ENCODE measurements at places on chromosomes 5 and 9. TPM values are rescaled to one million over a fixed set of nuclear protein-coding genes. Genes with fewer than 3 reads are reported as not detected.

- peak; percentile 81 for DNase-seq
Measured at GRCh38 chr5:128253161-128253560, 169.6 kb downstream of the SLC12A2 start.

DNA sequence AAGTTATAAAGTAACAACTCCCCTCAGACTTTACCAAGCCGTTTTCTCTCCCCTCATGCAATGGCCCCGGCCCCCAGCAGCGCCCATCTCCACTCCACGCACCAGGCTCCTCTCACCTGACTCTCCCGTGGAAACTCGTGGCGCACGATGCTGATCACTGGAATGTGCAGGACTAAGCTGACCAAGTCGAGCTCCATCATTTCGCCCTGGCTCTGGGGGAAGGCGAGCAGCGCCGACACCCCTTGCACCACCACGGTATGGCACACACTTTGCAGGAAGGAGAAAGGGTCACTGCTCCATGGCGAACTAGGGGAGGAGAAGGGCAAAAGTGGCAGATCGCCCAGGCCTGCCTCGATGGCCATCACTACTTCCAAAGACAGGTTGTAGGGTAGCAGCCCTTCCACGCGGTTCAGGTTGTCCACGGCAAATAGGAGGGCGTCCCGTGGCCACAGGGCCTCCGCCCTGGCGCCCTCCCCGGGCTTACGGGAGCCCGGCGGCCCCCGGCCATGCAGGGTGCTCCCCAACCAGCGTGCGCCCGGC is 1.2 kb downstream of the GRIN3A start:
- no peak for DNase-seq

TDRD7 gene
- 4.2 TPM for polyA plus RNA-seq

ZNF346 gene
- polyA plus RNA-seq = 12.4 TPM

SLC23A1 gene
- polyA plus RNA-seq = 0.20 TPM

DNA sequence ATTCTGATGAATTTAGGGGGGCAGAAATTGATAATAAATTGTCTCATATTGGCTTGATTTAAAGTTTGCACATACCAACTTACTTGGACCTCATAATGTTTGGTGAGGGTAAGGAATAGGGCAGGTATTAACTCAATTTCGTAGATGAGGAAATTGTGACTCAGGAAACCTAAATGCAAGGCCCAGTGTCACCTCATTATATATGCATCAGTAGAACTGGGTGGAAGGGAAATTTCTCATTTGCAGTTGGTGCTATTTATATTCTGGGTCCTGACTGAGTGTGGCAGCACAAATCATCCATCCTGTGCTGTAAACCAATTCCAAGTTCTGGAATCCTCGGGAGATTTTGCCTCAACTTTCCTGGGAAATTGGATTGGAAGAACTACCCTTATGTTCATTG is 103.0 kb downstream of the SPATA31D1 start:
- DNase-seq = no peak

DNA sequence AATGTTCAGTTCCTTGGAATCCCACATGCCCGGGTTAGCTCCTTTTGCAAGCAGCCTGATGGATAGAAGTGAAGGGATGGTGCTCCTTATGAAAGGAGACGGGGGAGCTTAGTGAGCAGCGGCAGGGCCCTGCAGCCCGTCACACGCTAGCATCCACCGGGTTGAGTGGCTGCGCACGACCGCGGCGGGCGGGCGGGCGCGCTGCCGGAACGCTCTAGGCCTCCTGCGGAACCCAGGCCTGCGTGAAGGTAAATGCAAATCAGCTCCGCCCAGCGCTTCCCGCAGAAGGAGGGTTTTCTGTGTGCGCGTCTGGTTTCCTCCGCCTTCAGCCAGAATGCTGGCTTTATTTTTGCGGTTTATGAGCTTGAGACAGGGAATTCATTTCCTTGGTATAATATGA is 19.8 kb downstream of the IL12B start:
- DNase-seq = no peak

GRCh38 chr5:58683567-58683966 is 100.7 kb downstream of the RAB3C start:
- no peak for DNase-seq

DNA sequence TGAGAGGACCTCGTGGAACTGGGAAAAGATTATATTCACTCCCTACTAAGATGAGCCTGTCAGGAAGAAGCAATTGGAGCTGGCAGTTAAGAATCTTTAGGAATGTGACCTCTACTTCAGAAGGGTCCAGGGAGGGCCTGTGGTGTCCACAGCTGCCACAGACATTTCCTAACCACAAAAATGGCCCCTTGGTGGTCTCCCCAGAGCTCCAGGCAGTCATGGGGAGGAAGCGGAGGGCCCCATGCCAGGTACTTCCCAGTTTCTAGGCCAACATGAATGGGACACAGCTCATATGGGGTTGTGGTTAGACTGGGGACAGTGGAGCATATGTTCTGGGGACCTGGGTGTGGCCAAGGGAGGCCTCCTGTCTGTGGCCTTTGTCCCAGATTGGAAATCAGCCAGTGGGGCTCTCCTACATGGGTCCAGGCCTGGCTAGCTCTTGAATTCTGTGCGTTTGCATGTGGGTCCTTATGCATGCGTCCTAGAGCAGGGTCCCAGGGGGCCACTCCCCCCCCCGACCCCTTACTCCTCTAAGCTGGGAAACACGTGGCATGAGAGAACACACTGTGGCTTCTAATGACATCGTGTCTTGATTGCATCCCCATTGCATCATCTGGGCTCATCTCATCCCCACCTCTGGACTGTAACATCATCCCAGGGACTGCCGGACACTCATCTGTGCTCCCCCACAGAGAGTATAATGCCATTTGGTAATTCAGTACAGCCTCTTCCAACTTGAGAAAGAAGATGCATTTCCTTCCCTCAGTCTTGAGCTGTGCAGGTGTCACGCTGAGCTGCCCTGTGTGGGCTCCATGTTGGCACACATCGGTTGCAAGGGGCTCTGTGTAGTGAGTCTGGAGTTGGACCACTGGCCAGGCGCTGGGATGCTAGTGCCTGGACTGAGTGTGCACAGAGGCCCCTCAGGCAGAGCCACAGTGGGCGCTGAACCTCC is 31.3 kb downstream of the IRF1 start:
- DNase-seq = no peak

IQGAP2 gene
- polyA plus RNA-seq = 9.5 TPM

TLX3 gene
- polyA plus RNA-seq = not detected

- no peak for DNase-seq
Measured at GRCh38 chr9:124355941-124356744, 59.1 kb downstream of the PSMB7 start.

FOXD1 gene
- 1.5 TPM for polyA plus RNA-seq

DDX4 gene
- 0.21 TPM for polyA plus RNA-seq

DNA sequence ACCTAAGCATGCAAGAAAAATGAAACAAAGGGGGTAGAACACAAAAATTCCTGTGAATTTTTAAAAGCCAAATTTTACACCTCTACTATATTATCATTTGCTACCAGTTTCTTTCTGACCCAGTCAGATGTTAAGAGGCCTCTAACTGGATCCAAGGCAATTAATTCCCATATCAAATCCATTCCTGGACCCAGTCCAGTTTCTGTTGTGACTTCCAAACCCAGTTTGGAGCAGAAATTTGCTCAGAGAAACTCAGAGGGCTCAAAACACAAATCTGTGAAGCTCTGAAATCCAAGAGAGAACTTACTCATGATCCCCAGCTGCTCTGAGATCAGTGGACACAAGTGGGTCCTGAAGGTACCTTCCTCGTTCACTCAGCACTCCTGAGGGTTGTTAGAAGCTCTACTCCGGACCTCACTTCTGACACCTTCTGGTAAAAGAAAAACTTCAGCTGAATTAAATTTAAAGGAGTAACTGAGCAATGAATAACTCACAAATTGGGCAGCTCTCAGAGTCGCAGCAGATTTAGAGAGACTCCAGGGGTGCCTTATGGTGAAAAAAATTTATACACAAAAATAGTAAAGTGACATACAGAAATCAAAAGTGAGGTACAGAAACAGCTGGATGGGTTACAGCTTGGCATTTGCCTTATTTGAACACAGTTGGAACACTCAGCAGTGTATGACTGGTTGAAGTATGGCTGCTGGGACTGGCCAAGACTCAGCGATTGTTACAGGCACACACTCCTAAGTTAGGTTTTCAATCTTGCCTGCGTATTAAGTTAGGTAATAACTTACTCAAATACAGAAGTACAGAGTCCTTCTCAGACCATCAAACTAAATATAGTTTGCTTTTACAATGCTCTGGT is 32.4 kb downstream of the INSL4 start:
- DNase-seq = peak; percentile 57

GRCh38 chr5:20109326-20109725 is 121.3 kb upstream of the CDH18 start:
- no peak for DNase-seq

CCDC69 gene
- polyA plus RNA-seq = 104 TPM

TUSC1 gene
- polyA plus RNA-seq = 13.2 TPM

DNA sequence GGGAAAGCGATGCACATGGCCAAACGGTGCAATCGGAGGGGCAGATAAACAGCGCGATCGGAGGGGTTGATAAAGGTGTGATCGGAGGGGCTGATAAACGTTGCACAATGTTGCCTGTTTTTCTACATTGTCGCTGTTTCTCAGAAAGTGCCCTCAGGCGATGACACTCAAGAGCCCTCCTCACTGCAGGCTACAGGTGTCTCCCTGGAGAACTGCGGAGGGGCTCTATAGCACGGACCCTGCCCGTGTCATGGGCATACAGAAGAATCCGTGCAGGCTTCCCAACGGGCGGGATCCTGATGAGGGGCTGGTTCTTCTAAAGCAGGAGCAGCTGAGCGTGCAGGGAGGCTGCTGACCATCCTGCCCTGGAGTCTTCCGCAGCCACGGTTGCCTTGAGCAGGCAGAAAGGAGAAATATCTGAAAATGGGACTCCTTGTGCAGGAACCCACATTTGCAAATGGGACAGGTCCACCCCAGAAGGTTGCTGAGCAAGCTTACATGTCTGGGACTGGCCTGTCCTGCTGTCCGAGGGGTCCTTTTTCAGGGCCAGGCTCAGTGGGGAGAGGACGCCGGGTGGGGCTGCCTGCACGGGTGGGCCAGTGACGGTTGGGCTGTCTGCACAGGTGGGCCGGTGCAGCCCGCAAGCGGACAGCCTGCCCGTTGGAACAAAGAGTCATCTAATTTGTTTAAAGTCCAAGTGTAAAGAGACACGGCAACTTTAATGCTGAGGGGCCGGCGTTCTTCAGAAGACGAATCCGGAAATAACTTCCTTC is 25.1 kb upstream of the LPCAT1 start:
- DNase-seq = no peak

DNA sequence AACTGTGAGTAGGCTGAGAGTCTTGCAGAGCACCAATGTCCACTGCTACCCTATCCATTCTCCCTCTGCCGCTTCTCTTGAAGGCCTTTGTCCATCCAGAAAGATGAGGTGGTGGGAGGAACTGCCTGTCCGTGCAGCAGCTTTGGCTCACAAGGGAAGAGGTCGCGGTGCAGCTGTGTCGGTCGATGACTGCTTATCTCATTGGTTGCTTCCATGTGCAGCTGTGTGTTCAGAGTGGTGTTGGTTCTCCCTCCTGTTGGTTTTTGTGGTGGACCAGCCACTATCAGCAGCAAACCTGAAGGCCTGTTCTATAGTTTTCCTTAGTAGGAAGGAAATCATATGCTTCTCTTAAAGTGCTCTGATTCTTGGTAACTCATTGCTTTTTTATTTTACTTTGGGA is 40.7 kb downstream of the SPTAN1 start:
- no peak for DNase-seq

Data from muscle of leg (tissue), 16 donors.